ENCODE measurements at places on chromosomes 1 and 21. TPM values are rescaled to one million over a fixed set of nuclear protein-coding genes. Genes with fewer than 3 reads are reported as not detected.

The TMOD4 gene
- not detected for total RNA-seq

The UCK2 gene
- total RNA-seq, result 125 TPM

The ATP1A4 gene
- not detected for total RNA-seq

The CHD5 gene
- total RNA-seq, result 0.11 TPM

The C1orf185 gene
- total RNA-seq, result not detected

The DCST1 gene
- not detected for total RNA-seq

The FCRL3 gene
- not detected for total RNA-seq

The CASZ1 gene
- not detected for total RNA-seq

The PRDM16 gene
- total RNA-seq, result 0.66 TPM

The GJC2 gene
- 9.7 TPM for total RNA-seq

The COL6A2 gene
- 1,320 TPM for total RNA-seq

The TESK2 gene
- total RNA-seq, result 0.77 TPM

The FCRLB gene
- 16.6 TPM for total RNA-seq

The ALG6 gene
- 15.2 TPM for total RNA-seq

The LELP1 gene
- not detected for total RNA-seq

The ASPM gene
- total RNA-seq, result 108 TPM

The ATAD3C gene
- total RNA-seq, result not detected

The PPOX gene
- total RNA-seq, result 13.8 TPM

The SPRR1B gene
- not detected for total RNA-seq

The SPRR4 gene
- total RNA-seq, result not detected

The SPATA21 gene
- not detected for total RNA-seq

The ADAMTS1 gene
- total RNA-seq, result 170 TPM

The DLGAP3 gene
- total RNA-seq, result under 0.01 TPM

The LCE3D gene
- total RNA-seq, result not detected

The ASTN1 gene
- total RNA-seq, result 0.22 TPM

The TDRD5 gene
- under 0.01 TPM for total RNA-seq

The LYPLAL1 gene
- total RNA-seq, result 56.7 TPM

The KLF17 gene
- total RNA-seq, result under 0.01 TPM

The TTC13 gene
- 17.9 TPM for total RNA-seq

The FCRL1 gene
- total RNA-seq, result not detected

The OR2M4 gene
- total RNA-seq, result not detected

The SPRR5 gene
- not detected for total RNA-seq

The CD5L gene
- total RNA-seq, result not detected

The KRTAP8-1 gene
- not detected for total RNA-seq

The C1orf210 gene
- 0.11 TPM for total RNA-seq

The CELA2A gene
- total RNA-seq, result not detected

The SMCP gene
- 0.11 TPM for total RNA-seq

The CXADR gene
- 5.1 TPM for total RNA-seq

The DYRK3 gene
- 62.2 TPM for total RNA-seq

The CELA2B gene
- not detected for total RNA-seq

The BCL2L15 gene
- 0.11 TPM for total RNA-seq

All from uterine smooth muscle cell (primary cell).